ENCODE measurements at places on chromosomes 13 and 19.

DNA sequence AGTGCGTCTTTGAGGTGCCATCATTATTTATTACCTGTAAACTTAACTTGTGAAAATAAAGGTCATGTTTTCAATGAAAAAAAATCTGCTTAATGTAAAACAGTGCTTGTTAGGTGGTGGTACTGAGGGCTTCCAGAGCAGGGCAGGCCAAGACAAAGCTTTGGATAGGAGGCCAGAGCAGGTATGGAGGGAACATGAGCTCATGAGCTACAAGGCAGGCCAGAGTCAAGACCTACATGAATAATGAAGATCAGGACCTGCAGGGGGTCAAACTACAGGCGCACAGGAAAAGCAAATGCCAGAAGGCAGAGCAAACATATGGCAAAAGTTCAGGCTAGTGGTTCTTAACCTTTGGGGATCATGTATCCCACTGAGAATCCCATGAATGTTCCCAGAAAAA is 343.5 kb downstream of the GPC5 start:
- no peak for DNase-seq

GRCh38 chr13:26372747-26373146 is 118.8 kb downstream of the CDK8 start:
- no peak for DNase-seq

DNA sequence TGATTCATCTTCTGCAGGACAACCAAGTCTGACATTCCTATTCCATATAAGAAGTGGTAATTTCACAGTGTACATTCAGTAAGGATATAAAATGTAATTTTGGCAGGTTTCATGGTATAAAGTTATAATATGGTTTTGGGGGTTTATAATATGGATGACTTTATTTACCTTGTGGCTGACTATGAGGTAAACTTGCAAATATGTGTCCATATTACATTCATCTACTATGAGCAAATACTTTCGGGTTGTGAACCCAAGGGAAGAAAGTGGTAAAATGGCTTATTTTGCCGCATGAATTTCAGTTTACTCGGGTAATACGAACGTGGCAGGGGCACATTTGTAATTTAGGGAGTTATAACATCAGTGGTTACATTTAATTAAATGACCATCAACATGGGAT is 86.7 kb upstream of the TNFSF11 start:
- DNase-seq = no peak

DNA sequence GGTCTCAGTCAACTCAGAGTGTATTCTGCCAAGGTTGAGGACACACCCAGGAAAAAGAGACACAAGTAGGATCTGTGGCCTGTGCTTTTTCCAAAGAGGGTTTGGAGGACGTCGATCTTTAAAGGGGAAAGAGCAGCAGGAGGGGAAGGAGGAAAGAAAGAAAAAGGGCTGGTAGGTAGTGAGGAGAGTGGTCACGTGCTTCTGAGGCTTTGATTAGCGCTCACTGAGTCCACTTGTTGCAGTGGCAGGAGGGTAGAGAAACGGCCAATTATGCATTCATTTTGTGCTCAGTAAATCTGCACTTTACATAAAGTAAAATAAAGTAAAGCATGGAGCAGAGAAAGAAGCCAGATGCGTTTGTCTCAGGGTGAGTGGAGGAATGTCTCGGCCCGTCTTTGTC is 126.0 kb upstream of the VSTM2B start:
- DNase-seq = no peak

DNA sequence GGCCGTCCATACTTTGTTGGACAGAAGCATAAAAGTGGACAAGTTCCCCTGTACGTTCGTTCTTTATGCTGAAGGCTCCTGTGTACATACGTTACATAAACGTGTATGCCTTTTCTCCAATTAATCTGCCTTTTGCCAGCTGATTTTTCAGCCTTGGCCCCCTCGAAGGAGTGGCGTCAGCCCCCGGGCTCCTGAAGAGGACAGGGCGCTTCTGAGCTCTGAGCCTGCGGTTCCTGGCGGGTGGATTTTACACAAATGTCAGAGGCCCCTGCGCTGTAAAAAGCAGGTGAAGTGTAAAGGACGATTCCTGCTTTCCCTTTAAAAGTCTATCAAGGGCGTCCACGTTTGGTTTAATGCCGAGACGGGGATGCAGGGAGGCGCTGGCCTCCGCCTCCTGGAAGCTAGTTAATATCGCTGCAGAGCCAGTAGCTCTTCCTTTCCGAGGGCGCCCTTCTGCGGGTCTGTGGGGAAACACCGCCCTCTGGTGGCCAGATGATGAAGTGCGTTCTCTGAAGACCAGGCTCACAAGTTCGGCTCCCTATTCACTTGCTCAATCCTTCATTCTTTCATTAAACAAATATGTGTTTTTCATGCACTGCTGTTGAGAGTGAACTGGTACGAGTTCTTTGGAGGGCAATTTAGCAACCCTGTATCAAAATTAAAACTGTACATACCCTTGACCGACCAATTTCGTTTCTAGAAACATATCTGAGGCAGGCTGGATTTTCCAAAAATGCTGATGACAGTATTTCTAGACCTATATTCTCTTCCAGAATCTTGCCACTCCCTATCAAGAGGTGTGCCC is 62.0 kb downstream of the GPR12 start:
- DNase-seq = peak; percentile 61

All from stimulated activated CD4-positive, alpha-beta T cell treated with anti-CD3 and anti-CD28 coated beads, Interleukin-2, amount 100 ng/mL, for 4 hours (primary cell).